ENCODE measurements at places on chromosomes 11 and 22.
A peak's percentile ranks its signal among the peaks of the same experiment; 100 is the strongest.

DNA sequence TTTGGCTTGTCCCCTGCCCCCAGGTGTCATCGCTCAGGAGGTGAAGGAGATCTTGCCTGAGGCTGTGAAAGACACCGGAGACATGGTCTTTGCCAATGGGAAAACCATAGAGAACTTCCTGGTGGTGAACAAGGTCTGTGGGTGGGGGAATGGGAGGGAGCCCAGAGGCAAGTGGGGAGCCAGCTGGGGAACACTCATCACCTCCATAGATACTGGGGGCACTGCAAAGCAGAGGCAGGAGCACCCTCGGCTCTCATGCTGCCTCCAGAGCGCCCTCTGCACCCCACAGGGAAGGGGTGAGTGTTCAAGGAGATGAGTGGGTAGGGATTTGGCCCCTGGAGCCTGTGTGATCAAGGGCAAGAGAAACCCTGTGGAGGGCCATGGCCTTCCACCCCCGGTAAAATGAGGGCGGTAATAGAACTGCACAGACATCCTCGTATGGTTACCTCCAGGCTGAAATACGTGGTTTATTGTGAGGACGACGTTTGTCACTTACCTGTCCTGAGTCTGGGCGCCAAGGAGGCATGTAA lies 14.0 kb downstream of the TMEM258 start:
- DNase-seq: no peak

GRCh38 chr11:72441752-72442207 lies 7.4 kb upstream of the CLPB start:
- peak; percentile 74 for DNase-seq

DNA sequence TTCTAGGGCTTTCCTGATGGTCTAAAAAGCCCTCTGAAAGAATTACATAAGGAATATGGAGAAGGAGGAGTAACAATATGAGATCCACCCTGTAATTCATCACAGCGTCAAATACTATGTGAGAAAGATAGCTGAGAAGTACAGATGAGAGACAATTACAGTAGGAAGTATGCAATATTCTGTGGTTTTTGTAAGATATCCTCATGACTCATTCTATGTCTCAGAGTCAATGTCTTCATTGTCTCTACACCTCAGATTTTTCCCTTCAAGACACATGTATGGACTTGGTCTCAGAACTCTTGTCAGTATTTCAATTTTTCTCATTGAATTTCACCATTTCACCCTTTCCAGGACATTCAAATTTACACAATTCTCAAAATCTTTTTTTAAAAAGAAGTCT lies 343.3 kb upstream of the CTSC start:
- DNase-seq: peak; percentile 10

DNA sequence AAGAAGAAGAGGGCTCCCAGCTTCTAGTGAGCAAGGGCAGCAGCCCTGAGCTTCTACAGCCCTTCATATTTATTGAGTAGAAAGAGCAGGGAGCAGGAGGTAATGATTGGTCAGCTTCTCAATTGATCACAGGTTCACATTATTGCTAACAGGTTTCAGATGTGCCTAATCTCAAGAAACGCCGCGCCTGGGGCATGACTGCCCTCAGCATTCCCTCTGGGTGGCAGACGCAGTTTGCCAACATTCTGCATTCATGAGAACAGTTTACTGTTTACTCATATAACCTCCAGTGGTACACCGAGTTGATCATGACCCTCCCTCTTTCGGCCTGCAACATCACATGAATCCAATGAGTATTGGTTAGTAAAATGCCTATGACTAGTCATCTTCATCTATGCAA lies 4.7 kb upstream of the ZNF74 start:
- no peak for DNase-seq

All from choroid plexus epithelial cell (primary cell).